ENCODE measurements at places on chromosomes 5 and 9. TPM values are rescaled to one million over a fixed set of nuclear protein-coding genes. Genes with fewer than 3 reads are reported as not detected.

GRCh38 chr5:158389786-158390185 lies 530.8 kb upstream of the CLINT1 start:
- no peak for DNase-seq

The CNTNAP3B gene
- 3.0 TPM for polyA plus RNA-seq

The SLC2A6 gene
- polyA plus RNA-seq = 1.1 TPM

The FAM169A gene
- 1.1 TPM for polyA plus RNA-seq

The OR1J2 gene
- not detected for polyA plus RNA-seq

- peak; percentile 40 for DNase-seq
Observed at GRCh38 chr5:126490167-126490940, 67.1 kb downstream of the GRAMD2B start.

DNA sequence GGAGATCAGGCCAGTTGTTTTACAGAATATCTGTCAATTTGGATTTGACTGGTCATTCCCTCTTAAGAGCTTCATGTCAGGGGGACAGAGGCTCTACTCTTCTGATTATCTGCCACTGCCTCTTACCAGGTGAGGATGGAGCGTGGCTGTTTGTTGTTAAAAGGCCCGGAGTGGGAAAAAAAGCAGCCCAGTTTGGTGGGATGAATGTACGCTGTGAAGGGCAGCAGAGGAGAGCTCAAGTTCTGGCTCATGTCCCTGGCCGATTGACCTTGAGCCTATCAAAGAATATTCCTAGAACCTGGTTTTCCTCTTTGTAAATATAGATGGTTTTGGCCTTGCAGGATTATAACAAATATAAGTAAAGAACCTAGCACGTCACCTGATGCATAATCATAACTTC lies 16.3 kb upstream of the SHB start:
- no peak for DNase-seq

- DNase-seq = no peak
Observed at GRCh38 chr9:90423661-90424193, 218.9 kb downstream of the DIRAS2 start.

GRCh38 chr9:81619353-81620001 lies 69.9 kb downstream of the TLE1 start:
- no peak for DNase-seq

The OBP2B gene
- not detected for polyA plus RNA-seq

The MZB1 gene
- polyA plus RNA-seq = 3.0 TPM

The CCDC152 gene
- polyA plus RNA-seq = 5.6 TPM

The GABRA1 gene
- polyA plus RNA-seq = 0.24 TPM

GRCh38 chr5:133933670-133934295 lies 34.6 kb downstream of the C5orf15 start:
- DNase-seq = no peak

The AGXT2 gene
- polyA plus RNA-seq = not detected

GRCh38 chr5:113387844-113388243 lies 46.9 kb downstream of the TSSK1B start:
- no peak for DNase-seq

The TMEM171 gene
- polyA plus RNA-seq = 0.64 TPM

- DNase-seq = no peak
Observed at GRCh38 chr9:126443144-126443543, 116.5 kb downstream of the MVB12B start.

The PAPPA gene
- polyA plus RNA-seq = 0.81 TPM

DNA sequence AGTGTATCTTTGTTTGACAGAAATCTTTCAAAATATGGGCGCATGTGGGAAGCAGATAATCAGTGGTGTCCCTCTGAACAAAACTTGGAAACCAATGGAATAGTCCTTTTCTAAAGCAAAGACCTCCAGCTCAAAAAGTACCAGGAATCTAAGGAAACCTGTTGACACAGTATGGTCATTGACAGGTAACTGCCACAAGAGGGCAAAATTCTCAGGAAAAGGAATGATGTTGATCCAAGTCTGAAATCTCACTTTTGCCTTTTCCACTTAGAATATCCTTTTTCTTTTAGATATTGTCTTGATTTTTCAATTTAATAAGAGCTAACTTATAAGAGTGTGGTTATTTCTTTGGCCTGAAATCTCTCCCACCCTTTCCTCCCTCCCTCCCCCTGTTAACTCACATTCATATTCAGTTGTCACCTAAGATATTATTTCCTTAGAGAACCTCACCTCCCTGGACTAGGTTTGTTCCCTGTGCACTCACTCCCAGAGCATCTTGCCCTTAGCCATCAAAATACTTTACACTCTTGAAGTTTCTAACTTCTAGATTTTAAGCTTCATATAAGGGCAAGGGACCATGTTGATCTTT lies 59.0 kb upstream of the BARX1 start:
- no peak for DNase-seq

The GPR151 gene
- polyA plus RNA-seq = not detected

DNA sequence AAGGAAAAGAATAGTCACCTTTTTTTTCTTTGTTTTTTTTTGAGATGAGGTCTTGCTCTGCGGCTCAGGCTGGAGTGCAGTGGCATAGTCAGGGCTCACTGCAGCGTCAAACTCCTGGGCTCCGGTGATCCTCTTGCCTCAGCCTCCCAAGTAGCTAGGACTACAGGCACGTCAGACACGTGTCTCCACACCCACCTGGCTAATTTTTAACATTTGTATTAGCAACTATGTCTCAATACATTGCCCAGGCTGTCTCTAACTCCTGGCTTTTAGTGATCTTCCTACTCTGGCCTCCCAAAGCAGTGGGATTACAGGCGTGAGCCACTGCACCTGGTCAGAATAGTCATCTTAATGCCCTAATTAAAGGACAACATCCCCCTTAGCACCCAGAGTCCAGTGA lies 54.4 kb upstream of the CTSL start:
- DNase-seq = no peak

- DNase-seq = no peak
Observed at GRCh38 chr9:28001096-28001495, 427.8 kb upstream of the C9orf72 start.

DNA sequence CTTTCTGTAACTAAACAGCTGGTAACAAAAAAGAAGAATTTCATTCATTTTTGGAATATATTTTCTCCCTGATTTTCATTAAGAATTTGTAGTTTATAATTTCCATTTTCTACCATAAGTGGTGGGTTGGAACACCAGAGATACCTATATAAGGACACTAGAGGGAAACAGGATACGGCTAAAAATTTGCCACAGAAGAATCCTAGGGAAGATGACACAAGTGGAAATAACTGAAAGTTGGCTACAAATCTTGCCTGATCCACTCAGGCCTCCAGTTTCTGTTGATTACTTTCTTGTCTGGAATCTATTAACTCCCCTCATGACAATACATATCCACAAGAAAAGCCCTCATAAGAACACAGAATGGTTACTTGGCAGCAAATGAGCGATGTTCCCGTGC lies 46.8 kb downstream of the FREM1 start:
- peak; percentile 44 for DNase-seq

The KIF24 gene
- 23.5 TPM for polyA plus RNA-seq

The ANKRD20A1 gene
- polyA plus RNA-seq = 0.54 TPM

- no peak for DNase-seq
Observed at GRCh38 chr5:150206098-150206778, 16.4 kb downstream of the SLC6A7 start.

DNA sequence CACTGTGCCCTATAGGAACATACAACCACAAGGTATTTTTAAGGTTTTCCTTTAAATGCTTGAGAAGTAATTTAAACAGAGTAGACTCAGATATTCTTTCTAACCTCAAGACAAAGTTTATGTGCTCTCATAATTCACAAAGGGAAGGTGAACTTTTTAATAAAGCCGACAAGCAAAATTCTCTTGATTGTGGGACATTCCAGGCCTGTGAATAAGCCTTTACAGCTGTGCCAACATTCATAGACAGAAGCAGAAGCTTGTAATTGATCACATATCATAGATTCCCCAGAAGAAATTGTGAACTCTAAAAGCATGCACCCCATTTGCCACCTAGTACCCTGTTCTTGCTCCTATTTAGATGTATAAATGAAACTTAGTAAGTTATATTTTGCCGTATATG lies 1107.8 kb upstream of the SEMA6A start:
- DNase-seq = no peak

DNA sequence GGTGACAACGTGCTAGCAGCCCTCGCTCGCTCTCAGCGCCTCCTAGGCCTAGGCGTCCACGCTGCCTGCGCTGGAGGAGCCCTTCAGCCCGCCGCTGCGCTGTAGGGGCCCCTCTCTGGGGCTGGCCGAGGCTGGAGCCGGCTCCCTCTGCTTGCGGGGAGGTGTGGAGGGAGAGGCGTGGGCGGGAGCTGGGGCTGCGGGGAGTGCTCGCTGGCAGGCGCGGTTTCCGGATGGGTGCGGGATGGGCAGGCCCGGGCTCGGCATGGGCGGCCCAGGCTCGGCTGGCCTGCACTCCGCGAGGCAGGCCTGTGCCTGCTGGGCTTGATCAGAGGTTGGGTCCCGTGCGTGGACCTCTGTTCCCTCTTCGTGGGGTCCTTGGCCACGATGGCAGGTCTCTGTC lies 472.6 kb downstream of the PRR16 start:
- DNase-seq = no peak
